Vagina (tissue), 2 donors: ENCODE measurements at places on chromosomes 11 and 22.
A peak's percentile ranks its signal among the peaks of the same experiment; 100 is the strongest.

GRCh38 chr22:45230026-45230721 is 10.5 kb downstream of the KIAA0930 start:
- DNase-seq: no peak

DNA sequence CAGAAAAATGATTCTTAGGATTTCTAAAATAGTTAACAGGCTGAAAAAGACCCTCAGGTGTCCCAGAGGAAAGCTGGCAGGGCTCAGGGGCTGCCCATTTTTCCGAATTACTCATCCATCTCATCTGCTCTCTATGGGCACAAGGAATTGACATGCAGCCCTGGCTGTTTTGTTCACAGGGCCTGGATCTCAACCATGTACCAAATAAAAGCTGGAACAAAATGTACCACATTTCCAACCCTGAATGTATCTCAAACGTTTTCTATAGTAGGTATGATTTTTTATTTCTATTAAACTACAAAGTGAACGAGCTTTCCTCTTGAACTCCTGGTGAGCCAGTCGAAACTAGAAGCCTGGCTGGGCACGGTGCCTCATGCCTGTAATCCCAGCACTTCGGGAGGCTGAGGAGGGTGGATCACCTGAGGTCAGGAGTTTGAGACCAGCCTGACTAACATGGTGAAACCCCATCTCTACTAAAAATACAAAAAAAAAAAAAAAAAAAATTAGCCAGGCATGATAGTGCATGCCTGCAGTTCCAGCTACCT is 43.8 kb upstream of the RASD2 start:
- DNase-seq: no peak

DNA sequence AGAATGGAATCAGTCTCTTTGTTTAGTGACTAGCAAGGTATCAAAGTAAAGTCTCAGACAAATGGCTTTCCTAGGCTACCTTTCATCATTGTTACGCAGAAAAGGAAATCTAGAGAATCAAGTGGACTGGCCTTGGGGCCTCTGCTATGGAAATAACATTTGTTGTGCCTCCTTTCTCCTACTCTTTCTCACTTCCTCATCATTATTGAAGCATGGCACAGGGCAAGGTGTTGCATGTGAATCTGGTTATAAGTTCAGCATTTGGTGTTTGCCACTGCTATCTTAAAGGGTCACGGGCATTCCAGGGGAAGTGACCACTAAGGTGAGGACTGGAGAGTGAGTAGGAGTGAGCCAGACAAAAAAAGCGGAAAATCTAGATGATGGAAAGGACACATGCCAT is 54.9 kb downstream of the GLYATL1 start:
- DNase-seq: no peak

DNA sequence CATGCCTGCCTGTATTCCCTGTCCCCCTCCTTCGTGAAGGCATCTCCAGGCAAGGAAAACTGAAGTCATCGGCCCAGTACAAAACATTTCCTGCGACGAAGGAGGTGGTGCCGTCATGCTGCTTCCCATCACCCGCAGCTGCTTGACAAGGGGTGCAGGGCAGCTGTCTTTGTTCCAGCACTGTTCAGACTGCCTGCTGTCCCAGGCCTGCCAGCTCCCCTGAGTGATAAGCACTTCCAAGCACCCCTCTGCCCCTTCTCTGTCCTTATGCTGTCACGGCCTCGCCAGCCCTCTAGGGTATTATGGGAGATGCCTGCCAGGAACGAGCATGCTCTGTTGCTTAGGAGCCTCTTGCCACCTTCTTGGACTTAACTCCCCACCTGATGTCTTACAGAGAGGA is 37.1 kb upstream of the BSX start:
- no peak for DNase-seq

DNA sequence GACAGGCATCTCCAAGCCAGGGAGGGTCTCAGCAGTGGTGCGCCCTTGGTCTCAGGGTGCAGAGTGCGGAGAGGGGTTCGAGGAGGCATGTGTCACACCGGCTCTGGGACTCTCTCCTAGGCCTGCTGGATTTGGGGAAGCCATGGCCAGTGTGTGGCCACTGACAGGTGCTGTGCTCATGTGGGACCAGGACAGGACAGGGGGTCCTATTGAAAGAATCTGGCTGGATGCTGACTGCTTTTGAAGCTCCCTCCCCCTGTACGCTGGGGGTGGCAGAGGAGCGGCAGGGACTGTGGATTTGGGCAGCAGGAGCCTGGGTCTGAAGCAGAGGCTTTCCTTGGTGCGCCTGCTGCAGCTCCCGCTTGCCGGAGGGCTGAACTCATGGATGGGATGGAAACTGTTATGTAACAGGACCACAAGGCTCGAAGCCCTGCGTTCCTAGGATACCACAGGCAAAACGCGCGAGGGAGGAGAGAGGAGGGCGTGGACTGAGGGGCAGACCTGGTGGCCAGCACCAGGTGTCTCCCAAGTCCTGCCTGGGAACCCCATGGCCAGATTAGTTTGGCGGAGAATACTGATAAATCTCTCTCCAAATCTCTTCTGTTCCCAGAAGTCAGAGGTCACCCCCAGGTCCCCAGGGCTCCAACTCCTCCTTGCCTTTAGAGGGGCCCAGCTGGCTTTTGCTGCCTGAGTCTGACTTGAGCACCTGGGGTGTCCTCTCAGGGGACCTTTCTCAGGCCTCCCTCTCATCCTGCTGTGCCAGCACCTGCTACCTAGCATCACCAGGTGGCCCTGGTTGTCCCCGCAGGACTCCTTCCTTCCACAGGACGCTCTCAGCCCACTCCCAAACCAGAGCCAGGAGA is 13.8 kb upstream of the TEF start:
- peak; percentile 92 for DNase-seq
